ENCODE measurements at places on chromosomes 16 and 17.

GRCh38 chr17:80000981-80001775 lies 34.5 kb downstream of the TBC1D16 start:
- no peak overlapping the region for H3K4me3 ChIP-seq
- H3K36me3 ChIP-seq = no peaks in the 10 kb centered on the region
- ATAC-seq = no peak
- H3K27ac ChIP-seq = no peak overlapping the region
- peaks cover 13% of the 10 kb centered on the region for H3K4me1 ChIP-seq

GRCh38 chr17:19414396-19415280 lies 3.6 kb downstream of the RNF112 start:
- H3K4me3 ChIP-seq = no peak overlapping the region
- H3K27me3 ChIP-seq = no peaks in the 10 kb centered on the region
- H3K36me3 ChIP-seq = no peaks in the 10 kb centered on the region
- peaks cover 14% of the 10 kb centered on the region for H3K4me1 ChIP-seq
- H3K27ac ChIP-seq = no peak overlapping the region

GRCh38 chr17:44221084-44221861 lies 1.8 kb upstream of the UBTF start:
- peak overlapping the region; percentile 94 for H3K4me3 ChIP-seq
- H3K36me3 ChIP-seq = peaks cover 19% of the 10 kb centered on the region
- no peaks in the 10 kb centered on the region for H3K27me3 ChIP-seq
- H3K4me1 ChIP-seq = peaks cover 1% of the 10 kb centered on the region
- H3K27ac ChIP-seq = peak overlapping the region; percentile 88
- ATAC-seq = peak; percentile 29

GRCh38 chr16:66660422-66661209 lies 35.9 kb downstream of the CMTM4 start:
- H3K36me3 ChIP-seq = no peaks in the 10 kb centered on the region
- peaks cover 6% of the 10 kb centered on the region for H3K27me3 ChIP-seq
